ENCODE measurements at places on chromosomes 1 and 21. TPM values are rescaled to one million over a fixed set of nuclear protein-coding genes. Genes with fewer than 3 reads are reported as not detected.
A peak's percentile ranks its signal among the peaks of the same experiment; 100 is the strongest.

GRCh38 chr1:246142320-246142893, 364.7 kb downstream of the SMYD3 start:
- DNase-seq: no peak

DNA sequence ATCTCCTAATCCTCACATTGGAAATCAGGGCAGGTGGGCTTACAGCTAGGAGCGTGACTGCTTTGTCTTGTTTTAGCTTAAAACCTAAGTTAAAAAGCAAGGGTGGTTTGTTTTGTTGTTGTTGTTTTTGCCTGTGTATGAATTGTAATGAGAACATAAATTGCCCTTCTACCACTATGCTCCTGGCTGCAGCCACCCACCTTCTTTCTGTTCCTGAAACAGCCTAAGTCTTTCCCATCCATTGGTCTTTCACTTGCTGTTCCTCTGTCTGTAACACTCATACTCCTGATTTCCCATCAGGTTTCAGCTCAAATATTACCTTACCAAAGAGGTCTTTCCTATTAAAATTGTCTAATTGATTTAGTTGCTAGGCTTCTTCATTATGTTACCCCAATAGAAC, 604 bp upstream of the TMEM79 start:
- DNase-seq: no peak

Gene KRTAP19-1
- total RNA-seq: not detected

Gene ZSWIM5
- 9.7 TPM for total RNA-seq

GRCh38 chr1:227765261-227766014, 30.2 kb downstream of the SNAP47 start:
- no peak for DNase-seq

Gene OR6N1
- not detected for total RNA-seq

Gene LRRC8B
- total RNA-seq: 26.7 TPM

DNA sequence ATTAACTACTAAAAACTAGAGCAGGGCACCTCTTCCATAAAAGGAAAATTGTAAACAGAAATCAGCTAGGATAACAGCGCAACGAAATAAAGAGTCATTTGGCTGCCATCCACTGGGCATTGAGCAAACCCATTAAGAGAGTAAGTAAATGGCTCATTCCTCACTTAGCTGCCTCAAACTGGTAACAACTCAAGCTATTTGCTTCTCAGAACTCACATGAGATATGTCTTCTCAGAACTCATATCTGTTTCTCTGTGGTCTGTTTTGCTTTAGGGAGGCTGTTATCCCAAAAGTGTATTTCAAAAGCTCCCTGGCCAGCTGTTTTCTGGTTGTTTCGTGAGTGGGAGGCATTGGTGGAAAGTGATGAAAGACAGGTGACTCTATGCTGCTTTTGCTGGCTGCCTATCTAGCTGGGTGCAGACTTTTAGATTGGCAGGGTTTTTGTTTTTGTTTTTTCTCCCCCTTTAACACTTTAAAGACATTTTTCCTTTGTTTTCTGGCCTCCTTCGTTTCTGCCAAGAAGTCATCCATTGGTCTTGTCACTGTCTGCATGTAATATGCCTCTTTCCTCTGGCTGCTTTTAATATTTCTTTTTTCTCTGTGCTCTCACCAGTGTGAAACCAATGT, 269.2 kb upstream of the RGS18 start:
- DNase-seq: no peak

DNA sequence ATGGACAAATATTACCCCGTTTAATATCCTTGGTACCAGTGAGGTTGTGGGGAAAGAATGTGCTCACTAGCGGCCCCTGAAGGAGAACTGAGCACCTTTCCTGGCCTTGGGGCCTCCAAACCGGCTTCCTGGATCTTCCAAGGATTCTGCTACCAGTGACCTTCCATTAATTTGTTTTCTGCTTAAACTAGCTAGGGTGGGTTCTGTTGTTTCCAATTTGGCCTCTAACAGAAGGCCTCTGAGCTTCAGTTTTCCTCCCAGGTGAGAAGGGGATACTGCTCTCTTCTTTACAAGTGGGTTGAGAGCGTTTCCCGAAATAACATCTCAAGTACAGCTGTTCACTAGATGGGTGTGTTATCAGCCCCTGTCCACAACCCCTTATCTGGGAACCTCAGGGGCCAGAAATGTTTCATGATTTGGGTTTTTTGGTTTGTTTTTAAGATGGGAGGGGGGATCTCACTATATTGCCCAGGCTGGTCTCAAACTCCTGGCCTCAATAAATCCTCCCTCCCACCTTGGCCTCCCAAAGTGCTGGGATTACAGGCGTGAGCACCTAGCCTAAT, 16.9 kb upstream of the IFNGR2 start:
- no peak for DNase-seq

Gene BGLAP
- 1.5 TPM for total RNA-seq

Gene TTLL7
- 40.1 TPM for total RNA-seq

Gene ATG4C
- total RNA-seq: 12.9 TPM

DNA sequence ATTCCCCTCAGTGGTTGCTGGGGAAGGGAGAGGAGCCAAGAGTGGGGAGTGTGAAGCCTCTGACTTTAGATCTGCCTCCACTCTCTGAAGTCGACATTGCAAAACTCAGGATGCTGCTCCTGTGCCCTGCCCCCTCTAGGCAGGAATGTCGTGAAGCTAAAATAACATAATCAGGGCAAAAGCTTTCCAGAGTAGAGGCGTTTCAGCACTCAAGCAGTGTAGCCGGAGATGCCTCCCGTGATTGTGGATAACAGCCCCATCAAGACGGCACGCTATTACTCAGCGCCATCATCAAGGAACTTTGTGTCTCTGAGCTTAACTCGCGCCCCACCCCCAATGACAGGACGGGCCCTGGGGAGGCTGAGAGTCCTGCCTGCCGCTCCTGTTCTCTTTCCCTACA, 60.0 kb downstream of the FBXO2 start:
- no peak for DNase-seq

Gene KCNA3
- 4.0 TPM for total RNA-seq

DNA sequence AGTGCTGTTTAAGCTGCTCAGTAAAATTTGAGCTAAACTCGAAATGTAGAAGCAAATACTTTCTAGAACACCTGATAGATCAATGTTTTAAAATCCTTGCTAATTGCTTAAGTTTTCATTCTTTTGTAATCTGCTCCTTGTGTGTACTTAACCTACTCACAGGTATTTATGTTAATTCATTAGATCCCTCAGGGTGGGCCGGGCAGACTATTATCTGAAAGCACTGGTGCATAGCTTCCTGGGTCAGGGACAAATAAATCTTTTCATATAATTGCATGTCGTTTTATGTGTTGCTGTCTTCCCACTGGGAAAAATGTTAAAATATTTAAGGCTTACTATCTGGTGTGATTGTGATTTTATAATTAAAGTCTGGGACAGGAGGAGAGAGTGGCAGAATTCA, 440.5 kb downstream of the SMYD3 start:
- no peak for DNase-seq

DNA sequence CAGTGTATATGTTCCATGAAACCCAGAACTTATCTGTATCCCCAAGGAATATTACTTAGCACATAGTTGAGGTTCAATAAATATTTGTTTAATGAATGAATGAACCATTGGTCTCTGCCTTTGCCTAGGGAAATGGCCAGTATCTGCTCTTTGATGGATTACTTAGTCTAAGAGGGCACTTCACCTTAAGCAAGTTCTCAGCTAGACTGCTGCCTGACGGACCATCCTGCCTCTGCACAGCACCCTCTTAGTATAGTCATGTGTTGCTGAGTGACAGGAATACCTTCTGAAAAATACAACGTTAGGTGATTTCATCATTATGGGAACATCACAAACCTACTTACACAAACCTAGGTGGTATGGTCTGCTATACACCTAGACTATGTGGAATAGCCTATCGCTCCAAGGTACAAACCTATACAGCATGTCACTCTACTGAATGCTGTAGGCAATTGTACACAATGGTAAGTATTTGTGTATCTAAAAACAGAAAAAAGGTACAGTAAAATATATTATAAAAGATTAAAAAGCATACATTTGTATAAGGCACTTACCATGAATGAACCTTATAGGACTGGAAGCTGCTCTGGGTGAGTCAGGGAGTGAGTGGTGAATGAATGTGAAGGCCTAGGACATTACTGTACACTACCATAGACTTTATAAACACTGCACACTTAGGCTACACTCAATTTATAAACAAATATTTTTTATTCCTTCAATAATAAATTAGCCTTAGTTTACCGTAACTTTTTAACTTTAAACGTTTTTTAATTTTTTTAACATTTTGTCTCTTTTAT, 83.7 kb upstream of the LRRC8D start:
- DNase-seq: no peak

Gene S100A7A
- not detected for total RNA-seq

DNA sequence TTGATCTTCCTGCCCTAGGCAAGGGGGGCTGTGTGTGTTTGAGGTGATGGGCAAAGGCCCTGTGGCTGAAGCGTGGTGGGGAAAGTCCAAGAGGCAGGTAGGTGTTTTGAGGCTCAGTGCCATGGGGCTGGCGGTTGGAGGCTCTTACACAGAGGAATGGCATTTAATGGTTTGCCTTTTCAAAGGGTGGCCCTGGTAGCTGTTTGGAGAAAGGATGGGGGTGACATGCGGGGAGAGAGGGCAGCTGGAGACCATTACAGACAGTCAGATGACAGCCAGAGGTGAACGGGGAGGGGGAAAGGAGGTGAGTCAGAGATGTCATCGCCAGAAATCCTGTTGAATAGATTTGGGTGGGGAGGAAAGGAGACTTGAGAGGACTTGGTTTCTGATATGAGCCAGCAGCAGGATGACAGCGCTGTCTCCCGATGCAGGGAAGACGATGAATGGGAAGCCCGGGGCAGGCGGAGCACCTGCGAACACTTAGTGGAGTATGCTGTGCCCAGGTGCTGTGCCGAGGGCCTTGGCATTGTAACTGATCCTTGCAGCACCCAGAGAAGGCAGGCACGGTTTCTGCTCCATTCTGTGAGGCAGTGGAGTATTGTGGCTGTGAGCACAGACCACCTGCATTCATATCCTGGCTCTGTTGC, 56.3 kb downstream of the MAN1C1 start:
- DNase-seq: no peak

Gene FLG2
- total RNA-seq: not detected

- no peak for DNase-seq
Measured at GRCh38 chr1:36232212-36233095, 8.2 kb downstream of the THRAP3 start.

Gene PPFIA4
- total RNA-seq: 18.9 TPM

Gene NDUFS2
- 110 TPM for total RNA-seq

Gene CACHD1
- total RNA-seq: 36.9 TPM

DNA sequence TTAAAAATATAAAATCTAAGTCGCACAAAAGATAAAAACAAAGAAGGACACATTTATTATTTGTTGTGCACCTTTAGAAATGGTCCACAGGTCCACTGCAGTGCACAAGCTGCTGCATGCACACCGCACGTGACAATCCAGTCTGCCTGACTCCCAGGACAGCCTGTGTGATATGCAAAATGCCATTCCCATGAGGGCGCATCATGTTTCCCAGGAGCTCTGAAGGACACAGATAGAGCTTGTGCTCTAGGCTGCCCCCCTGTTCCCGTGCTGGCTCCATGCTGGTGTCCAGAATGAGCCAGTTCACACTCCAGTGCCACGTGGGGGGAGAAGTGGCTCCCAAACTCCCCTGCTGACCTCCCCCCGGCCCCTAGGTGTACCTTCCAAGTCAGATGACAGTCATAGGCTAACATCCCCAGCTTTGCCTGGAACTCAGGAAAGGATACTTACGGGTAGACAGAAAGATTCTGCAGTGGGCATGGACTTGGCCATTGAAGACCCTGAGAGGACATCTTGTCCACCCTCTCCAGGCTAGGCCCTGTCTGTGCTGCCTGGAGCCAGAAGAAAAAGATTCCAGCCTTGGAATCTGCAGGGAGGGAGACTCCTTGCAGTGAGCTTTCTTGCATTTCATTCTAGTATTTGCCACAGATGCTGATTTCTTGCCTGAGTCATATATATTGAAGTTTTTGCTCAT, 26.3 kb downstream of the RAB7B start:
- DNase-seq: no peak

- DNase-seq: peak; percentile 38
Measured at GRCh38 chr1:91555821-91556531, 55.3 kb downstream of the CDC7 start.

DNA sequence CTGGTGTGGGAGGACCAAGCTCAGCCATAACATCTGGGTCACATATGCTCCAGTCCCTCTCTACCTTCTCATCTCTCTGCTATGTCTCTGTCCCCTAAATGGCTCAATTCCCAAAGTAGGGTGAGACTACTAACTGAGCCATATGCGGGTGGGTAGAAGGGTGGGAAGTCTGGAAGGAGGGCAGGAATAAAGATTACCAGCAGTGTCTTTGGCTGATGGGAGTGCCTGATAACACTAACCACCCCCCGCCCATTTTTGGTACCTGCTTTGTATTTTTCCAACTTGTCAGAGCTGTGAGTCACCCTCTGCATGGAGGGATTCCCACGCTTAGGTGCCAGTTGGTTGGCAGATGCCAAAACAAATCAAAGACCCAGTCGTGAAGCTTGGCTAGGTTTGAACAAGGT, 14.9 kb upstream of the SSBP3 start:
- DNase-seq: no peak

DNA sequence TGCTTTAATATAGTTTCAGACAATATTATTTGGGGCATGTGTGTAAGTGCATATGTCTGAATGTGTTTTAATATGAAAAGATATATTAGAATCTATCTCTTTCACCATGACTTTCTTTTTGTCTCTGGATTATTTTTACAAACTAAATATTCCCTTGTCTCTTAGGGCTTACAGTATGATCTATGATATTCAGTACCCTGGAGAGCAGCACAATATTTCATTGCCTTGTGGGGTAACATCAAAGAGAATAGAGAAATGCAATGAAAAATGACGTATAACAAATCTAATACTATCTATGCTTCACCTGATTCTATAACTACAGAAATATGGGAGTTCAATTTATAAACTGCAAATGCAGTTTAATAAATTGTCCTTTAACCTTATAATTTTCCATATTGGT, 2084.5 kb downstream of the MRPL39 start:
- DNase-seq: no peak

Gene CA6
- not detected for total RNA-seq

Gene CBR3
- 2.0 TPM for total RNA-seq

Gene SPRR2G
- not detected for total RNA-seq

Data from spinal cord (tissue), 10 donors.